HFFc6 (cell line): ENCODE measurements at places on chromosomes 16 and 17. TPM values are rescaled to one million over a fixed set of nuclear protein-coding genes. Genes with fewer than 3 reads are reported as not detected.

- DNase-seq, result no peak
Observed at GRCh38 chr16:88617268-88618031, 20.9 kb upstream of the IL17C start.

Gene CIITA
- total RNA-seq, result 0.23 TPM in 1 of 2 replicates, not detected in the other

DNA sequence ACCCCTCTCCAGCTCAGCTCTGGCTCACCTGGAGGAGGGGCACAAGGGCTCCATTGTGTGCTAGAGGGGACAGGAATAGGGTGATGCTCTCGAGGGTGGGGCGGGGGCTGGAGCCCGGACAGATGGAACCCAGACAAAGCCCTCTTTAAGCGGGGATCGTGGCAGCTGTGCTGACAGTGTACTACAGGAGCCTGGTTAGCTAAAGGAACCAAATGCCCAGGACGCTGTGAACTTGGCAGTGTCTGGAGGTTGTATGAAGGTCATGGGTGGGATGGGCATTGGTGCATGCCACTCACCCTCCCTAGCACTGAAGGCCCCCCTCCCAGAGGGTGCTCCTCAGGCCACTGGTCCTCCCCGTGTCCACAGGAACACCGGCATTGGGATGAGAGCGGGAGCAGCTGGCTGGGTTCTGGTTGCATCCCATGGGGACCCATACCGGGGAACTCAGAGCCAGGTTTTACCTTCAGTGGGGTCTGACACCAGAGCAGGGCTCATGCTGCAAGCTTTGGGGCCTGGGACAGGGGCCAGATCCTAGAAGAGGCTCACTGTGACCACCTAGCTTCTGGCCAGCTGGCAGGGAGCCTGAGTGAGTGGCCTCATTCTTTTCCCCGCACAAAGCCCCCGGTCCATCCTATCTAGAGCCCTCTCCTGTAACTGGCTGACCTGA is 11.9 kb downstream of the KIF19 start:
- DNase-seq, result no peak

GRCh38 chr17:56447171-56447570 is 146.3 kb upstream of the NOG start:
- DNase-seq, result no peak

Gene STAT5B
- 16.8 to 20.4 TPM (median 17.2 TPM) in 3 replicates for total RNA-seq

GRCh38 chr17:48733632-48734328 is 5.2 kb upstream of the HOXB13 start:
- no peak for DNase-seq

DNA sequence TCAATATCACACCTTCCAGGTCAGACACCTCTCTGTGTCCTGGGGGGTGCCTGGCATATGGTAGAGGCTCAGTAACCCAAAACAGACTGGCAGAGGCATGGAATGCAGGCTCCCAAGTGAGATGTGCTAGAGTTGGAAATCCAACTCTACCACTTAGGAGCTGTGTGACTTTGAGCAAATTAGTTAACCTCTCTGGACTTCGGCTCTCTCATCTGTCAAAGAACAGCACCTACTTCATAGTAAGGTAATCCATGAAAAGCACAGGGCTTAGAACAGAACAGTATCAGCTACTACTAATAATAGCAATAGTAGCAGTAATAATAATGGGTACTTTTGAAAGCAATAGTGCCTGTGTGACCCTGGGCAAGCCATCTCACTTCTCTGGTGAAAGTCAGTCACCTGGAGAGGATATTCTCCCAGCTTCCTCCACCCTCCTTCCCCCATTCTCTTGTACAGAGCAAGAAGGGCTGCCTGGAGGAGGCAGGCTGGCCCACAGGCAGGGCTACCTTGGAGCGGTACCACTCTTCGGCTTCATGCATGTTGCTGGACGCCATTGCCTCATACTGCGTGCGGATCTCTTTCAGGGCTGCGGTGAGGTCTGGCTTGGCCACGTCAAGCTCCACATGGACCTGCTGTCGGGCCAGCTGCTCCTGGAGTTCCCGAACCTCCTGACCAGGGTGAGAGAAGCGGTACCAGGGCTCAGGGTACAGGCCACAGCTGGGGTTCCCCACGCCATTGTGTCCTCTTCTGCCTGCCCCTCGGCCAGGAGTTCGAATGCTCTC is 2.3 kb downstream of the GFAP start:
- DNase-seq, result no peak

Gene MRPL28
- 100 to 131 TPM (median 116 TPM) in 3 replicates for total RNA-seq

Gene SEZ6L2
- total RNA-seq, result 1.2 to 4.1 TPM (median 2.2 TPM) in 3 replicates

Gene WNT9B
- total RNA-seq, result not detected in 3 replicates

GRCh38 chr17:1171953-1172352 is 7.8 kb downstream of the ABR start:
- DNase-seq, result no peak

DNA sequence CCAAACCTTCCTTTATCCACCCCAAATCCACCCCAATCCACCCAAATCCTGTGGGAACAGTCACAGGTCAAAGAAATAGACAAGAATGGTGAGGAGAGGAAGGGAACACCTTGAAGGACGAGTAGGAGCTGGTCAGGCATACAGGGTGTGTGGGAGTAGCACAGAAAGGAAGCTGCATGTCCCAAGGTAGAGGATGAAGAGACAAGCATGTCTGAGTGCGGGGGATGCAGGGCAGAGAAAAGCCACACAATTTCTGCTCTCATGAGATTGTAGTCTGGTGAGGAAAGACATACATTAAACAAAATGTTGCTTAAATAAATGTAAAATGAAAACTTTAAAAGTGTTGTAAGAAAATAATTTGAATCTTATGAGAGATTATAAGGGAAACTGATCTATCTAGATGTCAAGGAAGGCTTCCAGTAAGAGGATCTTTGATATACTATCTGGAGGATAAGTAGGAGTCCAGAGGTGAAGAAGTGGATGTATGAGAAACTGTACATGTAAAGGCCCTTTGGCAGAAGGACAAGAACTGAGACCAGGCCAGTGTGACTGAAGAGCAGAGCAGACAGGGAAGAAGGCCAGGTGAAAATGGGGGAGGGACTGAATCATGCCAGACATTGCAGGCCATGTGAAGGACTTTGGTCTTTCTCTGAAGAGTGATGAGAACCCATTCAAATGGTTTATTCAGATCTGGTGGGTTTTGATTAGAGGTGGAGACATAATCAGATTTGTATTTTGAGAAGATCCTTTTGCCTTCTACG is 18.6 kb downstream of the TMEM98 start:
- no peak for DNase-seq

GRCh38 chr16:13554005-13554404 is 365.9 kb upstream of the ERCC4 start:
- no peak for DNase-seq

Gene ASGR1
- total RNA-seq, result 1.2 and 1.4 TPM in 2 replicates

GRCh38 chr17:76872221-76872873 is 4.1 kb downstream of the MGAT5B start:
- DNase-seq, result peak; percentile 93

Gene CACNG3
- not detected in 2 replicates for total RNA-seq

Gene NPB
- total RNA-seq, result 0.53 to 0.75 TPM (median 0.61 TPM) in 3 replicates

Gene PLK1
- total RNA-seq, result 40.5 to 95.6 TPM (median 79.3 TPM) in 3 replicates

DNA sequence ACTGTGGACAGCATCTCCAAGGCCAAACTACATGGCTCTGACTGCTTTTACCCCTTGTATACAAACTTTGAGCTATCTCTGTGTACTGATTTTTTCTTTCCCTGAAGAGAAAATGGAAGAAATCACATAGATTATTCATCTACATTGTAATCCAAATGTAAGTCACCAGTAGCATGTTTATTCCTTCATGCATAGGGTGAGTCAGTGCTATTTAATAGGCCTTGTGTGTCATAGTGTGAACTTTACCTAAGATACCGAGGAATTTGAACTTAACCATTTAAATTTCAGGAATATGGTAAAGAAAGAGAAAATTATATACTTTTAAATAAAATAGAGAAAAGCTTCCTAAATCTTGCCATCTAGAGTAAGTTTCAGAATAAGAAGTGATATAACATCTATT is 16.5 kb downstream of the PHKB start:
- peak; percentile 41 for DNase-seq

Gene PLD2
- 18.0 to 21.8 TPM (median 20.3 TPM) in 3 replicates for total RNA-seq

- DNase-seq, result peak; percentile 51
Observed at GRCh38 chr16:56950881-56951771, 10.6 kb upstream of the CETP start.

GRCh38 chr17:71764505-71764904 is 356.3 kb upstream of the SOX9 start:
- DNase-seq, result no peak

GRCh38 chr16:89193576-89194293 is 6.6 kb downstream of the SLC22A31 start:
- DNase-seq, result no peak

Gene RNF43
- total RNA-seq, result not detected in 3 replicates

DNA sequence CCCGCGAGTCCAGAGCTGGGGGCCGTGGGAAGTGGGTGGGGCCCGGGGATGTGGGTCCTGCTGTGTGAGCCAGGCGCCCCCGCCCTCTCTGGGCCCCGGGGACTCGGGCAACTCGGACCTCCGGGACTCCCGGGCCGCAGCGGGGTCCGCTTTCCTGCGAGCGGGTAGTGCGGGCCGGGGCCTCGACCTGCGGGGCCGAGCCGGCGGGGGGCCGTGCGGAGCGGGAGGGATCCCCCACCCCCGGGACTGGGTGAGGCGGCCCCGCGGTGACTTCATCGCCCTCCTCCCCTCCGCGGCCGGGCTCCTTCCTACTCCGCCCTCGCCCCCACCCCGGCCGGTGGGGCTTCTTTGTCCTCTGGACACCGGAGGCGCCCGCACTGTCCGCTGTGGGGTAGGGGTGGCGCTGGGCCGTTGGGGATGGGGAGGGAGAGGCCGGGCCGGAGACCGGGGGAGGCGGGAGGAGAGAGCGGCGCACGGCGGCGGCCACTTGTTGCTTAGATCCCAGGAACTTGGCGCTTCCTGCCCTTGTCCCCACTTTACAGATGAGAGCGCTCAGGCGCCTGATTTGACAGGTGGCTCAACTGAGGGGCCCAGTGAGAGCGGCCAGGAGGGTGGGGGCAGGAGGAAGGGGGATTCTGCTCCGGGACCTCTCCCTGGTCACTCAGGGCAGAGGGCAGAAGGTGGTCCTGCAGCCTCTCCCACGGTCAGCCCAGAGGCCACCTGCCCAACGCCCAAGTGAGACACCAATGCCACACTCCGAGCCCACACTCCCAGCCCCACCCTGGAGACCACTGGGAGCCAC is 874 bp downstream of the CMTM3 start:
- peak; percentile 1 for DNase-seq

DNA sequence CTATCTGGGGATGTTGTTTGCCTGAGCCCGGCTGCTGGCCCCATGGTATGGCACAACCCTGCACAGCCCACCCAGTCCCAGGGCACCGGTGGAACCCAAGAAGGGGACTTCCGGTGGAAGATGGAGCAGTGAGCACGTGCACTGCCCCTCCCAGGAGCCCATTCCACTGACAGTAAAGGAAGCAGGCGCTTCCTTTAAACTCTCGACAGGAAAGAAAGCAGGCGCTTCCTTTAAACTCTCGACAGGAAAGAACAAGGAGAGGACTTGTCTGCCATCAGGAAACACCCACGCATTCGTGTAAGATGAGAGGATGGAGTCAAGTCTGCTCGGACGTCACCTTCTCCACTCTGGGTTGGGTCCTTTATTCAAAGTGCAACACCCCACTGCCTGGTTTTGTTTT is 53.7 kb downstream of the IL21R start:
- DNase-seq, result no peak

DNA sequence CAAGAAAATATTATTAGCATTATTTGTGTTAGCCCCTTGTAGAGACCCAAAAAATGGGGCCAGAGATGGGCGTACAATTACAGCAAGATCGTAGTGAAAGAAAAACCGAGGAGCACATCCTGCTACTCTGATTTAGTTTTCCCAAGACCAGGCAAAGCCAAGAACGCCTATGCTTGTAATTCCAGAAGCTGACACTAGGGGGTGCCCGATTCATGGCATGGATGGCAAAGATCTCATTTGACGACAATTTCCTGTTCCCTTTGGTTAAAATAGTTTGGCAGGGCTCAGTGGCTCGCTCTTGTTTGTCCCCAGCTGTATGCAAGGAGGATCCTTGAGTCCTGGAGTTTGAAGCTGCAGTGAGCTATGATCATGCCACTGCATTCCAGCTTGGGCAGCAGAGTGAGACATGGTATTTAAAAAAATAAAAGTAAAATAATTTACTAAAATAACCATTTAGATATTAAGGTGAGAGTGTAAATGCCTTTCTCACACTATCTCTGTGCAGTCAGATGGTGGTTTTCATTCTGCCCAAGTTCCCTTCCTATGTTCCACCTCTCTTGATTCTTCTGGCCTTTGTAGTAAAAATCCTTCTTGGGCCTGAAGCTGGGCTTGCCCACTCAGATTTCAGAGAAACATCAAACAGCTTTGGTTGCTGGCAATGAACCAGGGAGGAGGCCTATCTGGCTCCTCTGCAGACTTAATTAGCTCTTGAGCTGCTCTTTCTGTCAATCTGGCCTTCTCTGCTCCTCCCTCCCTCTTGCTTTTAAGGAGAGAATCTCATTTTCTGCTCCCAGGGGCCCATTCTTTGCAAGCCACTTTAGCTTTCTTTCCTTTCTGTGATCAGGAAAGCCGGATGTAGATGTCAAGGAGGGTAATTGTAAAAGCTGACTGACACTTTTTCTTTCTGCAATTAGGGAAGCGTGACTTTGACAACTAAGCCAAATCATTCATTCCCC is 31.2 kb downstream of the TMEM238L start:
- DNase-seq, result no peak

Gene MYH1
- total RNA-seq, result not detected in 3 replicates

DNA sequence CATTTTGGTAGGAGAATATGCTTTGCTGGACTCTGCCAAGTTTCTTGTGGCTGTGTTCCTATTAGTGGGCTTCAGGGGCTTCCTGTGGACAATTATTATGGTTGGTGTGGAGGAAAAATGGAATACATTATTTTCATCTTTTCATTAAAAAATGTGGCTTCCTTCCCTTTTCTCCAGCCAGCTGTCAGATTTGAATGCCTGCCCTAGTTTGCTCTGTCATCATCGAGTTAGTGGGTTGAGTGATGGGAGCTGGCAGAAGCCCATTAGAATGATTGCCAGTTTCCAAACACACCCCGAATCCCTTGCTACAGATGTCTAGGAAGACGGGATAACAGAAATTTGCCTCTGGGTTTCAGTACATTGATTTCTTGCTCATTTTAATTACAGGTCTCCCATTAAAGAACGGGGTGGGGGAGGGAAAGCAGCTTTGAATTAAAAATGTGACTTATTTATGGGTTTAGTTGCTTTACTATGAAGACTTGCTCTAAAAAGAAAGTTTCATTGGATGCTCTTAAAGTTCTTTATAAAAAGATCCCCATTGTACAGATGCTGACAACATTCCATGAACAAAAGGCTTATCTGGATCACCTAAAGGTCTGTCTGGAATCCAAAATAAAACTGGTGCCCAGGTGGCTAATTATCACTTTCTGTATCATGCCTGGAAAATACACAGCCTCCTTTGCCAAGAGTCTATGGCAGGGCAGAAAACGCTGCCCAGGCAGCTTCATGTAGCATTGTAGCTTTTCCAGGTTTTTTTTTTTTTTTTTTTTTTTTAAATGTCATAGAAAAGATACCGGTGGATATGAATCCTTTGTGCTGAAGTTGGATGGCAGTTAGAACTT is 103.6 kb downstream of the PRKCA start:
- no peak for DNase-seq

Gene CHST5
- not detected in 3 replicates for total RNA-seq

Gene PERCC1
- not detected in 3 replicates for total RNA-seq
